Hematopoietic multipotent progenitor cell treated with erythropoietin and hydrocortisone succinate and interleukin-3 and kit ligand, for 8 days (in vitro differentiated cells): ENCODE measurements at places on chromosomes 6 and 20.

GRCh38 chr20:14865169-14865568 lies 527.8 kb upstream of the FLRT3 start:
- DNase-seq: no peak

DNA sequence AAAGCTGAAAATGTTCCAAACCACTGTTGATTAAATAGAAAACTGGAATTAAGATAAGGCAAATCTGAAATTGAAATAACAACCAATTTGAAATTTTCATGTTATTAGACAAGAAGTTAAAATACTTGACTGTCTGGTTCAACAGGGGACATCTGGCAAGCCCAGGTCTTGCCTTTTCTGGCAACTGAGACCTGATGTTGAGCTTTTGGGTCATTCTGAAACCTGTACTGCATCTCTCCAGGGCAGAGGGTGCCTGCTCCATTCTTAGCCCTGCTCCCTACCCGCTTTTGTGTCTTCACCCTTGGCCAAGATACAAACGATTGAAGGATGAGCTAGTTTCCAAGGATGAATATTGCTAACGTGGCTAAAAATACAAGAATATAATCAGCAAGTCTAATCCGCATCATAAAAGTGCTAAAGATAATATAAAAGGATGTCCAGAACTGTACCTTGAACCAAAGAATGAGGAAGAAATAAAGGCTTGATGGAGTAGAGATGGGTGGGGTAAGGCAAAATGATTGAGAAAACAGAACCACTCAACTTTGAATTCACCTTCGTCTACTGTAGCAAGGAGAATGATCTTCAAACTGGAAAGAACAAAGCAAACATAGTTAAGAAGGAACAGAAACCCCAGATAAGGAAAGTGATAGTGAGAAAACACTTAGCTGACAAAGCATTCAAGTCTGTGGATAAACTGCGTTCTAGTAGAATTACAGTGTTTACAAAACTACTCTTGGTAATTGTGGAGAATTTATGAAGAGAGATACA lies 109.8 kb upstream of the MAN1A1 start:
- DNase-seq: no peak

GRCh38 chr6:52538901-52539354 lies 37.9 kb downstream of the TRAM2 start:
- no peak for DNase-seq

DNA sequence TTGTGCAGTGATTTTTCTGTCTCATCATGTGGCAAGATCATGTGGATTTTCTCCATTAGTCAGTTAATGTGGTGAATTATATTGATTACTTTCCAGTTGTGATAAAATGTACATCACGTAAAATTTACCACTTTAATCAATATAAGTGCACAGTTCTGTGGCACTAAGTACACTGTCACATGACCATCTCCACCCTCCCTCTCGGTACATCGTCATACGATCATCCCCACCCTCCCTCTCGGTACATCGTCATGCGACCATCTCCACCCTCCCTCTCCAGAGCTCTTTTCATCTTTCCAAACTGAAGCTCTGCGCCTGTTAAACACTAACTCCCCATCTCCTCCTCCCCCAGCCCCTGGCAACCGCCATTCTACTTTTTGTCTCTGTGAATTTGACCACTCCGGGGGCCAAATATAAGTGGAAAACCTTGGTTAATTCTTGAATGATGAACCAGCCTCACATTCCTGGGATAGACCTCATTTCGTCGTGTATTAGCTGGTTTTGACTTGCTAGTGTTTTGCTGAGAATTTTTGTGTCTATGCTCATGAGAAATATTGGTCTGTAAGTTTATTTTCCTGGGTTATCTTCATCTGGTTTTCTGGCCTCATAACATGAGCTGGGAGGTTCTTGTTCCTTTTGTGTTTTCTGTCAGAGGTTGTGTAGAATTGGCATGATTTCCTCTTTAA lies 10.8 kb downstream of the NTSR1 start:
- no peak for DNase-seq

DNA sequence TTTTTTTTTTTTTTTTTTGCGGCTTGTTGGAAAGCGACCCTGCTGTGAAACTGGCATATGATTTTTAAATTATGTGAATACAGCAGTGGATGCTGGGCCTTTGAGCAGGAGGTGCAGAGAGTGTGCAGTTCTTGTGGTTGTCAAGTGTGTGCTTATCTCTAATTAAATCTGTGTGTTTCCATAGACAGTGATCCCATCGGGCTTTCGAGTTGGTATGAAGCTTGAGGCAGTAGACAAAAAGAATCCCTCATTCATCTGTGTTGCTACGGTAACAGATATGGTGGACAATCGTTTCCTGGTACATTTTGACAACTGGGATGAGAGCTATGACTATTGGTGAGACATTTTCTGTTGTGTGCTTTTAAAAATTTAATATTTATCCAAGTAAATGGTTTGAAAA lies 52.4 kb downstream of the L3MBTL3 start:
- DNase-seq: no peak
